ENCODE measurements at places on chromosomes 4 and X. TPM values are rescaled to one million over a fixed set of nuclear protein-coding genes. Genes with fewer than 3 reads are reported as not detected.

The RHOXF2B gene
- not detected for polyA plus RNA-seq

The SPATA18 gene
- polyA plus RNA-seq, result 2.9 TPM

The GPRIN3 gene
- polyA plus RNA-seq, result 0.64 TPM

The DNASE1L1 gene
- polyA plus RNA-seq, result 22.3 TPM

The SUPT20HL2 gene
- polyA plus RNA-seq, result not detected

The CFI gene
- polyA plus RNA-seq, result 108 TPM

The SSX4 gene
- polyA plus RNA-seq, result not detected

The RHOXF1 gene
- polyA plus RNA-seq, result 0.35 TPM

The PGAM4 gene
- not detected for polyA plus RNA-seq

The USP17L17 gene
- polyA plus RNA-seq, result not detected

The WAS gene
- polyA plus RNA-seq, result 2.4 TPM

The DUSP9 gene
- 75.5 TPM for polyA plus RNA-seq

The PABPC5 gene
- polyA plus RNA-seq, result 2.8 TPM

The CYLC1 gene
- polyA plus RNA-seq, result not detected

The MSANTD1 gene
- 0.51 TPM for polyA plus RNA-seq

The CMC4 gene
- polyA plus RNA-seq, result 18.4 TPM

The NKX6-1 gene
- polyA plus RNA-seq, result not detected

The OTUD6A gene
- not detected for polyA plus RNA-seq

The PNMA5 gene
- not detected for polyA plus RNA-seq

The RIPPLY1 gene
- 0.21 TPM for polyA plus RNA-seq

The SCD5 gene
- polyA plus RNA-seq, result 5.3 TPM

The SFRP2 gene
- polyA plus RNA-seq, result 50.0 TPM

The SH3RF1 gene
- polyA plus RNA-seq, result 16.4 TPM

All from hepatocyte (in vitro differentiated cells).